Fibroblast of the conjunctiva (primary cell): ENCODE measurements at places on chromosomes 2 and 18.
A peak's percentile ranks its signal among the peaks of the same experiment; 100 is the strongest.

- no peak for DNase-seq
These were observed 4.4 kb upstream of the ANKRD23 start for GRCh38 chr2:96848264-96848663.

- no peak for DNase-seq
These were observed 103.2 kb downstream of the PIEZO2 start for GRCh38 chr18:11046140-11046539.

DNA sequence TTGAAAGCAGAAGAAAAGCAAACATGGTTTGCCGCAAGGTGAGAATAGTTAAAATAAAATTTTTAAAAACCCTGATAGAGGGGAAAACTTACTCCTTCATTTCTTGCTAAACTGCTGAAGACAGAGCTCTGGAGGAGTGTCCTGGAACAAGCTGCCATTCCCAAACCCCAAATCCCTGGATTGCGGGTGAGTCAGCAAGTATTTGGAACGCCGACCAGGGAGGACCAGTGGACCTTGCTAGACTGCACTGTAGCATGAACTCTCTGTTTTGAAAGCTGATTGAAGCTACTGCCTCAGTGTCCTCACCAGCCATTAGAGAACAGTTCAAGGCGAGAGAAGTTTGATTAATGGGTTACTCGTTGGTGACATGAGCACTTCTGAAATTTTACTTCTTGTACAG lies 99.4 kb upstream of the RASGRP3 start:
- no peak for DNase-seq

- DNase-seq: peak; percentile 40
These were observed 206.7 kb downstream of the SH3RF3 start for GRCh38 chr2:109335631-109336176.

DNA sequence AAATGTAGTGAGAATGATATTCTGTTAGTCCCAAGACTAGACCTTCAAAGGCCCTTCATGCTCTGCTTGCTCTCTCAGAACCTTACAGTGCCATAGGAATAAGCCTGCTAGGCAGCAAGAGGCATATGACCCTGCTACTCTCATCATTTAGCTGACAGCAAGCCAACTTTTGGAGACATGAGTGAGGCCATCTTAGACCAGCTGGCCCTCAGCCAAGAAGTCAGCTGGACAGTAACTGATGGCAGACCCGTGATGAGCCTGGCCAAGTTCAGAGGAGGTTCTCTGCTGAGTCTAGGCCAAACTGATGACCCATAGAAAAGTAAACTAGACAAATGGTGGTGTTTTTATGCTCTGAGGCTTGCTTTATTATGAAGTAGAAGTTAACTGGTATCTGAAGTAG lies 82.6 kb downstream of the C18orf54 start:
- DNase-seq: no peak

DNA sequence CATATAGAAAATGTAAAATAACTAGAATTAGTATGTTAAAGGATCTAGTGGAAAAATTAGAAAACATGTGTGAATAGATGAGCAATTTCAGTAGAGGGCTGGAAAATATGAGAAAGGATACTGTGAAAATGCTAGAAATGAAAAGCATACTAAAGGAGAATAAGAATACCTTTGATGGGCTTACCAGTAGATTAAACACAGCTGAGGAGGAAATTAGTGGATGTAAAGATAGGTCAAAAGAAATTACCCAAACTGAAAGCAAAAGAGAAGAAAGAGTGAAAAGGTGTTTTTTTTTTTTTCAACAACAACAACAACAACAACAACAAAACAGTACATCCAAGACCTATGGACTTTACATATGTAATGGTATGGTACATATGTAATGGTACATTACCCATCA lies 41.0 kb upstream of the CTIF start:
- no peak for DNase-seq

DNA sequence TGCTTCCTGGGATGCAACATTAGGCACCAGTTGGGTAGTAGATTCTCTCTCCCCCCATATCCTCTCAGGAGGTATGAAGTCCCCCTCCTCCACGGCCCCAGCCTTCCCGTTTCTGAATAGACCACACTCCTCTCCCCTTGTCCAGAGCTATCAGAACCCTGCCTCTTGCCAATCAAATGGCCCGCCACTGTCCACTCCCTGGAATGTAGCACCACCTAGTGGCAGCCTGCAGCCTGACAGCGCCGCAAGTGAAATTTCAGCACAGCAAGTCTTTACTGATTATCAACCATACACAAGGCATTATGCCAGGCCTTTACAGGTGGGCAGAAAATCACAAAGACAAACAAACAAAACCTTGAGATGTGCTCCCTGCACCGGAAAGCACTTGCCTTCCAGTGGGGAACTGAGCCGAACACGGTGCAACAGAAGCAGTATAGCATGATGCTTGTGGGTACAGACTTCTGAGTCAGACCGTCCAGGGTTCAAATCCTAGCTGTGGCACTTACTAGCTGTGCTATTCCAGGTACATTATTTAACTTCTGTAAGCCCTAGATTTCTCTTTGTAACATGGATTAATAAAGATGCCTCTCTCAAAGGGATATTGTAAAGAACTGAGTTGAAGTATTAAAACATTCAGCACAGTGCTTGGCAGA lies 174.0 kb downstream of the SMAD2 start:
- DNase-seq: peak; percentile 29

DNA sequence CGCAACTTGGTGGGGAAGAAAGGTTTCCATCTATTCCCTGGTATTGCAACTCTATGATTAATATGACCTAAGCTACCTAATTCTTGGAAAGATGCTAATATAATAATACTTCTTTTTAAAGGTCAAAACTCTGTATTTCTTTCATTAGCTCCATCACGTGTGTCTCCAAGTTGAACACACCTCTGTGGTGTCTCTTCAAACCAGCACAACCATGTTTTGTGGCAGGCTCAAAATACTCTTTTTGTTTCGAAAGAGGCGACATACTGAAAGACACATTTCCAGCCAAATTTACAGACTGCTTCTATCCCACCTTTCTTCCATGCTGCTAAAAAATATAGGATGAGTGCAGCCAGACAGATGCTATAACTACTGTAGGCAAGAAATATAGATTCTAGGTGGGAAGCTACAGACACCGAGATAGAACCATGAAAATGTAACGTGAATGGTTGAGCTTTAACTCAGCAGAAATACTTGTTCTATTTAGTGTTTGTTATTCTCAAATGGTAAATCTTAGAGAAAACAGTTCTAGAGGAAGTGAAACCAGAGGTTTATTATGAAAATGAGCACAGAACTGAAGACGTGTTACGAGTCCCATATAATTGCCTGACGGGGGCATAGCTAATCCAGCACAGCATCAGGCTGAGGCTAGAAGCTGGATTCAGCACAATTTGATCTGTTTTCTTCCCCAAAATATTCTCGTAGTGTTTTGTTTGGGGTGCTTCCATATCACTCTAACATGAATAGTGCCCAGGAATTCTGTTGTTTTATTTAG lies 991.5 kb upstream of the FANCL start:
- DNase-seq: no peak

DNA sequence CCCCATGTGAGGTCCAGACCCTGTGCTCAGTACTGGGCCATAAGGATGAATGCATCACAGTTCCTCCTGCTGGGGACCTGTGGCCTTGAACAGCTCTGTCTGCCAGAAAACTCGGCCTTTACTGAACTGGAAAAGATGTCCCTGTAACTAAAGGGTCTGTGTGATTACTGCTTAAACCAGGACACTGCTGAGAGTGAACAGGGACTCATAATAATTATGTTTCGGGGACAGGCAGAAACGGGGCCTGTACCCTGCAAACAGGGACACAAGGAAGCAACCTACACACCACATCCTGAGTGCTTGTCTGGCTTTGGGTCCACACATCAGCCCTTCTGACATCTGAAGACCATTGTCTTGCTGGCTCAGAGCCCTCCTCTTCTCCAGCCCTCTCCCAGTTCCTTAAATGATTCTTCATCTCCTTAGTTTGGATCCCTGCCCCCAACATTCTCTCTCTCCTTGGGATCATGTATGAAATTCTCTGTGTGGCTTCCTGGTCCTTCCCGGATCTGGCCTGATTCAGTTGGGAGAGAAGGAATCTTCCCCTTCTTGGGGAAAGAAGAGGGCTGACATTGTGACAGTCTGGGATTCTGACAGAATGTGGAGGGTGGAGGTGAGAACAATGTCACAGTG lies 248.0 kb downstream of the MYCN start:
- no peak for DNase-seq

DNA sequence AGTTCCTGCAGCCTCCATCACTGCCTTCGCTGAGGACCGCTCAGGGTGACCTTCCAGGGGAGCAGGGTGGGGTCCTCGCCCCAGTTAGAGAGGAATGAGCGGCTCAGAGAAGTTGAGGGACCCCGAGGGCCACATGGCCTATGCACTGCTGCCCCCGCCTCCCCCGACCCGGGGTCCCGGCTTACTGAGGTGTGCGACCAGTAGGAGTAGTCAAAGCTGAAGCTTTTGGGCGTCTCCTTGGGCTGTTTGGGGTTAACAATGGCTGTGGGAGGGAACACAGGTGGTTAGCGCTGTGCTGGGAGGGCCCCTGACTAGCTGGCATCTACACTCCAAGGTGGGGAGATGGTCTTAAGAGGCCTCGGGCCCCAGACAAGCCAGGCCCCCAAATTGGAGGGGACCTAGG lies 31.0 kb downstream of the KIF1A start:
- no peak for DNase-seq

GRCh38 chr18:21406116-21406515 lies 164.1 kb downstream of the GREB1L start:
- DNase-seq: no peak

DNA sequence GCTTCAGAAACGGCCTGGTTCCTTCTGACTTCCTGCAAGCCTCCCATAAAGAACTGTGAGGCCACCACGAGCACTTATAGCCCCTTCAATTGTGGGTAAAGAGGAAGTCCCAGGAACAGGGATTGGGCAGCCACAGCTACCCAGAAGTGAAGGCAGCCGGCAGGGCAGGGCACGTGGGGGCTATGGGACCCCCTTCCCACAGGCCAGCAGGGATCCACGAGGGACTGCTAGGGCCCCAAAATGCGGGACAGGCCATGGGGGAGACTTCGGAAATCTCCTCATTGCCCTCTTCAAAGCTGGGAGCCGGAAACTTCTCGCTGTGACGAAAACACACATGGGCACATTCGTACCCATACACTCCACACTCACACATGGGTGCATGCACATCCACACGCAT lies 196.1 kb upstream of the SALL3 start:
- no peak for DNase-seq

DNA sequence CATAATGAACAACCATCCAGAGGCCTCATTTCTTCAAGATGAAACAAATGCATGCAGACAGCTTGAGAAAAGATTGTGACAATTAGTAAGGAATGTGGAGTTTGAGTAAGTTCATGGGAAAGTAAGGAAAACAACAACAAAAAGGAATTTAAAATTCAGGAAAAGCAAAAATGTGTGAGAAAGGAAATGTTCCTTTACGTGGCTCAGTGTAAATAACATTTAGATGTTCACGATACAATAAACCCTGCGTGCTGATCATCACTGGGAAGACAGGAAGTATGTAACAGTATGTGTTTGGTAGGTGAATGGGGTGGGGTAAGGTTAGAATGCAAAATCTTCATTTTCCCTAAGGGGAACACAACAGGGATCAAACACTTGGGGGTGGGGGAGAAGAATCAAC lies 72.7 kb downstream of the TRIP12 start:
- no peak for DNase-seq

- no peak for DNase-seq
These were observed 2182.7 kb upstream of the PIK3C3 start for GRCh38 chr18:39772155-39772919.

- no peak for DNase-seq
These were observed 155.6 kb upstream of the LYPD1 start for GRCh38 chr2:132825601-132826000.

- no peak for DNase-seq
These were observed 72.2 kb downstream of the PMAIP1 start for GRCh38 chr18:59971871-59972428.

DNA sequence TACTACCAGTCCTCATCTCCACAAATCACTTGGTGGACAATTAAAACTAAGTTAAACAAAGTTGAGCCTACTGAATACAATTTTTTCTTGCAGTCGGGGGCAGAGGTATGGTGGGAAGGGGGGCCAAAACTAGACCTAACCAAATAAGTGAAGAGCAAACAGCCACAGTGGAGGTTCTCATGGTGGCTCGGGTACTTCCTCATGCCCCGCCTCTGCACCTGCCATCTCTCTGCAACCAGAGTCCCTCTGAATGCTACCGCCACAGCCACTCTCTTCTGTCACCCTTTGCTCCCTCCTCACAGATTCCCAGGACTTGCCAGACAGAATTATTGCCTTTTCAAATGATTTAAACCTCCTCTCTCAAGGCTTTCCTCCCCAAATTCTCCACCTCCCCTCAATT lies 204.2 kb downstream of the TMEM247 start:
- no peak for DNase-seq

DNA sequence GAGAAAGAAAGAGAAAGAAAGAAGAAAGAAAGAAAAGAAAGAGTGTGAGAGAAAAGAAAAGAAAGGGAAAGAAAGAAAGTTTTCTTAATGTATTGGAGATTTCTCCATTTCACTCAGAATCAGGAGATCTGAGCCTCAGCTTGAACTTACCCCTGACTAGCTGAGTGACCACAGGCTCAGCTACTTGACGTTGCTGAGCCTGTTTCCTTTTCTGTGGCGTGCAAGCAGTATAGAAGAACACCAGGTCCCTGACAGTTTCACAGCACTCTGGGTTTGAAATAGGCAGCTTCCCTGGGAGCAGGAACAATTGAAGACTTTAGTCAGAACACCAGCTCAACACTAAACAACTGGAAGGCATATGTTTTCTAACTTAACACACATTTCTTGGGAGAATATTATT lies 44.7 kb downstream of the MARCO start:
- no peak for DNase-seq

DNA sequence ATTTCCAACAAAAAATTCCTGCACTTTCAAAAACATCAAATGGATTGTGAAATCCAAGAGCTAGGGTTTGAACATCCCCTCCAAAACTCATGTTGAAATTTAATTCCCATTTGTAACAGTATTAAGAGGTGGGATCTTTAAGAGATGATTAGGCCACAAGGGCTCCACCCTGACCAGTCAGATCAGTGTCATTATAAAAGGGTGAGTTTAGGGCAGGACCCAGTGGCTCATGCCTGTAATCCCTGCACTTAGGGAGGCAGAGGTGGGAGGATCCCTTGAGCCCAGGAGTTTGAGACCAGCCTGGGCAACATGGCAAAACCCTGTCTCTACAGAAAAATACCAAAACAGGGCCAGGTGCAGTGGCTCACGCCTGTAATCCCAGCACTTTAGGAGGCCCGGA lies 8.9 kb downstream of the GTF3C2 start:
- DNase-seq: no peak

GRCh38 chr2:145034511-145034910 lies 514.6 kb upstream of the ZEB2 start:
- DNase-seq: peak; percentile 8

- DNase-seq: no peak
These were observed 925.7 kb downstream of the DCDC2C start for GRCh38 chr2:4628998-4629501.

GRCh38 chr2:134154246-134154645 lies 99.6 kb upstream of the MGAT5 start:
- no peak for DNase-seq
